Neural crest cell (in vitro differentiated cells): ENCODE measurements at places on chromosomes 16 and 17.

DNA sequence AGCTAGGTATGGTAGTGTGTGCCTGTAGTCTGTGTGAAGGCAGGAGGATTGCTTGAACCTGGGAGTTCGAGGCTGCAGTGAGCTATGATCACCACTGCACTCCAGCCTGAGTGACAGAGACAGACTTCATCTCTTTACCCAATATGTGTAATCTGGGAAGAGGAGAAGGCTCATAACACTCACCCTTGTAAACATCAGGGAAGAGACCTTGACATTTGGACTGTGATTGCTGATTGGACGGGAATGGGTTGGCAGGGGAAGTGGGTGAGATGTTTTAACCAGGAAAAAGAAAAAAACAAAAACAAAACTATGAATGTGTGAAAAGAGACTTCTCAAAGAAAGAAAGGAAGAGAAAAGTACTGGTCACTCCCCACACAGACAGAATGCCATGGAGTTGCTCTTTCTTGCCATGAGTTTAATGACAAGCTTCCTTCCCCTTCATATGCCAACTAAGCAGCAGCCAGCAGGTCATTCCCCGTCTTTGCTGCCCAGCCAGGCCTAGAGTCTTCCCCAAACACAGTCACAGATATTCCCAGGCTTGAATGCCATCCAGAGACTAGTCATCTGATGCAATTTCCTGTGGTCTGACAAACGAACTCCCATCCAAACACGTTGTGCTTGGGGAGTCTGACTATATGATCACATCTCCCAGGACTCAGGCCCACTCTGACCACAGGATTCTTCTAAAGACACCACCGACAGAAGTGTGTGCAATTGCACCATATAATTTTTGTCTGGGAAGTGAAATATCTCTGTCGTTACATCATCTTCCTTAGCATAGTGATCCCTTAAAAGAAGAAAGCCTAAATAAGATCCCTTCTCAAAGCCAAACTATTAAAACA is 3.6 kb upstream of the XAF1 start:
- DNase-seq = no peak

GRCh38 chr16:56848955-56849689 is 15.9 kb upstream of the SLC12A3 start:
- DNase-seq = no peak

DNA sequence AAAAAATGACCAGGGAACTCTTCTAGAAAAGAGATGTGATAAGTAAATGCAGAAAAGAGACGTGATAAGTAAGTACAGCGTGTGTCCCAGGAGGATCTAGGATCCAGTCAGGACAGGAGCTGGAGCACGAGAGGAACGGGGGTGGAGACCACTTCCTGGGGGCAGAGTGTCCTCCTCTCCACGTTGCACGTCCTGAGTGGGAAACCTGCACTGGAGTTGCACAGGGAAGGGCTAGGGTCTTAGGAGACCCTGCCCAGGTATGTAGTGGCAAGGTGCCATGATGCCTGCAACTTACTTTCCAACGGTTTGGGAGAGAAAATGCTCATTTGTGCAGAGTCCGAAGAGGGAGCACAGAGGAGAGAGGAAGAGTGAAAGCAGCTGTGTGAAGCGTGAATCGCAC is 55.8 kb downstream of the RNF213 start:
- DNase-seq = no peak

- no peak for DNase-seq
These were observed 96.9 kb upstream of the ZNF750 start for GRCh38 chr17:82936768-82937171.

DNA sequence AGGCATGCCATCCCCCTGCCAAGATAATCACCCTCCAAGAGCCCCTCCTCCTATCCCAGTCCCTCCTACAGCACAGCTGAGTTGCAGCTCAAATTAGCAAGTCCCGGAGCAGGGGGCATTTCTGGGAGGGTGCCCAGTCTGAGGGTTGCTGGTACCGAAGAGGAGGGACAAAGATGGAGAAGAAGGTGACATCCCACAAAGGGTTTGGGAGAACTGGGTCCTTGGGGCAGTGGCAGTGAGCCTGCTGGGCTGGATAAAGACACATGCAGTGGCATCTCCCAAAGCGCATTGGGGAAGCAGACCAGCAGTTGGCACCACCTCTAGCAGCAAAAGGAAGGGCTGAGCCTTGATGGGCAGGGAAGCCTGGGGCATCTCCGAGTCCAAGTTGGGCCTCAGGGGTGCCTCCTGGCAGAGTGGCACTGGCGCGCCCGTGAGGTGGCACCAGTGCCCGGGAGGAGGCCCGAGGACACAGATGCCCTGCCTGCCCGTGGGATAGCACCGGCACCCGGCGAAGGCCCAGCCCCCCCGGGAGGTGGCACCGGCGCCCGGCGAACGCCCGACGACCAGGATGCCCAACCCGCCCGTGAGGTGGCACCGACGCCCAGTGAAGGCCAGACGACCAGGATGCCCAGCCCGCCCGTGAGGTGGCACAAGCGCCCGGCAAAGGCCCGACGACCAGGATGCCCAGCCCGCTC is 622 bp downstream of the TOM1L2 start:
- DNase-seq = no peak

- no peak for DNase-seq
These were observed 10.1 kb downstream of the ACTG1 start for GRCh38 chr17:81502471-81503017.

DNA sequence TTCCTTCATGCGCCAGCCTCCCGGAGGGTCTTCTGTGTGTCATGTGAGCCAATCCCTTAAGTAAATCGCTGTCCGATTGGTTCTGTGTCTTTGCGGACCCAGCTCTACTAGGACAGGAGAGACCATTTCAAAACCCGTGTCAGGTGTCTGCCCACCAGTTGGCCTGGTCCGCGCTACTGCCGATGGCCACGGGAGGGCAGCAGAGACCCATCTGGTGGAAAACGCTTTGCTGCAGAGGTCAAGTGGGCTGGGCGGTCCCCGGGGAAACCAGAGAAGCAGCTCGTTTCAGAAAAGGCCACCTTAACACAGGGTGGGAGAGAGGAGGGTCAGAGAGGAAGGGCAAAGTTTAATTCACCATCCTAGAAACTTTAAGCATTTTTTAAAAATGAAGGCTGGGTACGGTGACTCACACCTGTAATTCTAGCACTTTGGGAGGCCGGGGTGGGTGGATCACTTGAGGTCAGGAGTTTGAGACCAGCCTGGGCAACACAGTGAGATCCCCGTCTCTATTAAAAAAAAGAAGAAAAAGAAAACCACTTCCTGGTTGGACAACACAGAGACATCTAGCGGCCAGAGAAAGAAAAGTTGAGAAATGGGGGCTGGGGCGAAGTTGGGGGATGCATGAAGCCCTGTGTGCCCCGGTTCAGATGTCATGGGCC is 2.8 kb upstream of the CIBAR2 start:
- peak; percentile 98 for DNase-seq

GRCh38 chr17:45035848-45036247 is 15.6 kb downstream of the DCAKD start:
- no peak for DNase-seq

DNA sequence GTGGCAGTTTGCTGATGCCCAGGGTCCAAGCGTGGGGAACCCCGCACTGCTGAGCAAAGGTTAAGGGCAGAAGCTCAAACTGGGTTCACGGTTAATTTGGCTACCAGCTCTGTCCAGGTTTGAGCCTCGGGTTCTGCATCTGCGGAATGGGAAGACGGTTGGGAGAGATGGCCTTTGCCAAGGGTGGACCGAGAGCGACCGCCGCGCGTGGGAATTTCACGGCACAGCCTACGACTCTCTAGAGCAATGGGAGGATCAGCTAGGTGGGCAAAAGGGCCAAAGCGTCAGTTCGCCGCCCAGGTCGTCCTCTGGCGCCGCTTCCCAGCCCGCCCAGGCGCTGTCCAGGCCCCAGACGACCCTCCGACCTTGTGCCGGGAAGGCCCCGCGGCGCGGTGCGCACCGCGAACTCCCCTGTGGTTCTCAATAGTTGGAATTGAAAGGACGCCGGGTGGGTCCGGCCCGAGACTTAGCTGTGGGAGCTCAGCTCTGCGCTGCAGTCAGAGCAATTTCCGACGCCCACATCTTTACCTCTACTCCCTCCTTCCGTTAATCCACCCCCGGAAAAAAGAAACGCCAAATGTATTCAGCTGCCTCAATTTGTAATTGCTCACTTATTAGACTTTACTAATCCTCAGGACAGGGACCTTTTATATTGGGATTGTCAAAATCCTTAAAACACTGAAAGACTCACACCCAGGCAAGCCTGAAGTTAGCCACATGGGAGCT is 2.5 kb upstream of the HS3ST3B1 start:
- no peak for DNase-seq

DNA sequence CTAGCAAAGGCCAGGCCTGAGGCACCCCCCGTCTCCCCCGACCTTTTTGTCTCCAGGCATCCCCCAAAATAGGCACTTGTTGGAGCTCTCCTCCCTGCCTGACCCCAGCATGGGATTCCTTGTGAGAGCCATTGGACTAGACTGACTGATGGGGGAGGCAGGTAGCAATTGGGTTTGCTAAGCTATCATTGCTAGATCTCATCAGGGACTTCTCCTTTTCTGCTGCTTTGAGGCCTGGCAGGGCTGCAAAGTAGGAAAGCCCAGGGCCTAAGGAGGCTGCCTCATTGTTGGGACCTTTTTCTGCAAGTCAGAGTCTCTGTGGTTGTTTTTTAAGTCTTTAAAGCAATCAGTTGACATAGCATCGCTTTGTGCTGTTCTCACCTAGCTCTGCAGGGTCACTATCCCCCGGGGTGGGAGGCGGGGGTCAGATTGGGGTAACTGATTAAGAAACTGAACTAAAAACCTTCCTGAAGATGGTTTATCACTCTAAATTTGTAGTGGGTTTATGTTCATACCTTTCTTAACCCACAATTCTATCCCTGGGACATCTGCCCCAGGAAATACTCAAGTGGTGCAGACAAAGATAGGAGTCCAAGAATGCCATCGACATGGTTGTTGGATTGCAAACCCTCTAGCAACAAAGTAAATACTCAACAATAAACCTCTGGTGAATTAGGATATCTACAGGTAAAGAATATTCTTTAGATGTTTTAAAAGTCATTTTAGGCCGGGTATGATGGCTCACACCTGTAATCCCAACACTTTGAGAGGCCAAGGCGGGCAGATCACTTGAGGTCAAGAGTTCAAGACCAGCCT is 28.0 kb downstream of the LLGL2 start:
- no peak for DNase-seq

GRCh38 chr16:1197237-1197866 is 27.7 kb downstream of the TPSG1 start:
- DNase-seq = no peak

- no peak for DNase-seq
These were observed 49.4 kb downstream of the RPH3AL start for GRCh38 chr17:303168-303567.

DNA sequence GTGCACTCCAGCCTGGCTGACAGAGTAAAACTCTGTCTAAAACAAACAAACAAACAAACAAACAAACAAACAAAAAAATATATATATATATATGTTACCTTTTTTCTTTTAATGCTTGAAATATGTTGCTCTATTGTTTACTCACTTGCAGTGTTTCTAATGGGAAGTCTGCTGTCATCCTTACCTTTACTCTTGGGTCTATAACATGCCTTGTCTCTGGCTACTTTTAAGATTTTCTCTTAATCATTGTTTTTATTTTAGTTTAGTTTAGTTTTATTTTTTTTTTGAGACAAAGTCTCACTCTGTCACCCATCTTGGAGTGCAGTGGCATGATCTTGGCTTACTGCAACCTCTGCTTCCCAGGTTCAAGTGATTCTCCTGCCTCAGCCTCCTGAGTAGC is 16.1 kb upstream of the TNRC6A start:
- no peak for DNase-seq

DNA sequence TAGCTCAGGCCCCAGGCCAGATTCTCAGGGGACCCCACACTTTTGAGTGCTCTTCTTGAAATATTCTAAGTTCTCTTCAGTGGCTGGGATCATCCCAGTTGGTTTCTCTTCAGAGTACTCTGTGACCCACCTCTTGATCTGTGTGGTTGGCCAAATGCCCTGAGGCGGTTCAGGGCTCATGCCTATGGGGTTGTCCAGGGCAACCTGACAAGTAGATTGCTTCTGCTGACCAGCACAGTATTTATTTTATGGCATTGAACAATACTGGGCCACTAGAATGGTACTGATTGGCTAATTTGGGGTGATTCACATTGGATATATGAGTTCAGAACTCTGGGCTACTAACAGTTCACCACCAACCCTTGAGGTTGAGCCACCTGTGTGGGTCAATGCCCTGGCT is 7.4 kb upstream of the GOSR2 start:
- DNase-seq = no peak

DNA sequence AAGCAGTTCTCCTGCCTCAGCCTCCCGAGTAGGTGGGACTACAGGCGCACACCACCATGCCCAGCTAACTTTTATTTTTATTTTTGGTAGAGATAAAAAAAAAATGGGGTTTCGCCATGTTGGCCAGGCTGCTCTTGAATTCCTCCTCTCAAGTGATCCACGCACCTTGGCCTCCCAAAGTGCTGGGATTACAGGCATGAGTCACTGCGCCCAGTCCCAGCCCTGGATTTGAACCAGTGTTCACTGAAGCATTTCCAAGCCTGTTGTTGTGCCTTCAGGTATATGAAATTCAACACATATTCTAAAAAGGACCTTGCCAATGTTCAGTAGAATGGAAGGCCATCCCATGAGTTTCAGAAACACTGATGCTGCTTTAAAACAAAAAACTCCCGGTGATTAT is 165.3 kb downstream of the SLC39A11 start:
- DNase-seq = no peak

DNA sequence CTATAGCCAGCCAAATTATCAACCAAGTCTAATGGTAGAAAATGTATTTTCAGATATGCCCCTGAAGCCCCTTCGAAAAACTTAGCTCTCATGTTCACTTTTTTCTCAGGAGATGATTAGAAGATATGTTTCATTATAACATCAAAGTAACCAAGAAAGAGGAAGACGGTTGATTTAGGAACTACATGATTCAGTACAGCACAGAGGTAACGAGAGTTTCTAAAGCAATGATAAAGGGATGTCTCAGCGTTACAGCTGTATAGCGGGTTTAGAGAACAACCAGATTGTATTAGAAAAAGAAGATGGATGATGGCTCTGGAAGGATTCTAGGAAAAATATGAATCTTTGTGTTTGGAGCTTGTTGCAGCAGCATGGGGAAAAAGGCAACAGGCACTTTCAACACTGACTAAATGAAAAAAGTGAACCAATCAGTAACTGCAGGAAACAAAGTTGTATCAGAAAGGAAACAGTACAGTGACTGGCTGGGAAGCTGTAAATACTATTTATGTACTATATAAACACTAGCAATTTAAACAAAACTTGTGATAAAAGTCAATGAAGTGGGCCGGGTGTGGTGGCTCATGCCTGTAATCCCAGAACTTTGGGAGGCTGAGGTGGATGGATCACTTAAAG is 21.5 kb downstream of the MBTD1 start:
- DNase-seq = no peak

- peak; percentile 58 for DNase-seq
These were observed 13.0 kb upstream of the SPNS3 start for GRCh38 chr17:4420692-4421131.
